ENCODE measurements at places on chromosomes 13 and 19.
A peak's percentile ranks its signal among the peaks of the same experiment; 100 is the strongest.

- DNase-seq = no peak
These were observed at the start of gene LGALS7B for GRCh38 chr19:38788478-38789243. Gene LGALS7B (plus strand): TSS chr19:38789200. CDS start chr19:38789227, 27 bp downstream.

DNA sequence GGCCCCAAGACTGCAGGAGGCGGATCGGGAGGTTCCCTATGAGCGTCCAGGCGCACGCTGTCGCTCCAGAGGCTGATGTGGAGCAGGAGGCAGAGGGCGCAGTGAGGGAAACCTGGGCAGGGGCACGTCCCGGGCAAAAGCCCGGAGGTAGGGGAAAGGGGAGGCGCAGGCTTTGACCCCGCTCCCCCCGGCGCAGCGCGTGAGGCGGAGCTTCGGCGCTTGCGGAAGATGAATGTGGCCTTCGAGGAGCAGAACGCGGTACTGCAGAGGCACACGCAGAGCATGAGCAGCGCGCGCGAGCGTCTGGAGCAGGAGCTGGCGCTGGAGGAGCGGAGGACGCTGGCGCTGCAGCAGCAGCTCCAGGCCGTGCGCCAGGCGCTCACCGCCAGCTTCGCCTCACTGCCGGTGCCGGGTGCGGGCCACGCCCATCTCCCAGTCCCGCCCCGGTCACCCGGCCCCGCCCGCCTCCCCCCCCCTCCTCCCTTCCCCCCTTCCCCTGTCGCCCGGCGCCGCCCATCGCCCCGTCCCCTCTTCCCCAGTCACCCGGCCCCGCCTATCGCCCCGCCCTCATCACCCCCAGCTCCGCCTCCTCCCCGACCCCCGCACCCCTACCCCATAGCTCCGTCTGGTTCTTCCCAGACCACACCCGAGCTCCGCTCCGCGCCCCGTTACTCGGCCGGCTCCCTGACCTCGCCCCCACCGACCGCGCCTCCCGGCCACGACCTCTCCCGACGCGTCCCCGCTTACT is 4.1 kb downstream of the HMG20B start:
- DNase-seq = no peak

- DNase-seq = no peak
These were observed 777.2 kb downstream of the UQCRFS1 start for GRCh38 chr19:28435551-28436271.

DNA sequence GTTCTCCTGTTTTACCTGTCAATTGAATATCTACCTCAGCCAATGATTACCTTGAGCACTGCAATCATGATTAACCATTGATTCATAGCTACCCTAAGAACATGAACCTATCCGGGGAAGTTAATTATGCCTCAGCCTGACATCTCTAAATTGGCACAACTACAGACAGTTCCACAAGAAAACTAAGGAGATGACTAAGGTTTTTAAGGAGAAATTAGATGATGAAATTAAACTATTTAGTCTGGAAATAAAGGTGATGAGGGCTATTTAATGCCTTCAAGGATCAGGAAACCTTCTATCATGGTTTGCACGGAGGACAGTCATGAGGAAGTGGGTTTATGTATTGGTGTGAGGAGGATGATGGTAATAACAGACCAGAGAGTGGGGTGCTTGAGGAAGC is 203.4 kb downstream of the COL4A1 start:
- DNase-seq = no peak

DNA sequence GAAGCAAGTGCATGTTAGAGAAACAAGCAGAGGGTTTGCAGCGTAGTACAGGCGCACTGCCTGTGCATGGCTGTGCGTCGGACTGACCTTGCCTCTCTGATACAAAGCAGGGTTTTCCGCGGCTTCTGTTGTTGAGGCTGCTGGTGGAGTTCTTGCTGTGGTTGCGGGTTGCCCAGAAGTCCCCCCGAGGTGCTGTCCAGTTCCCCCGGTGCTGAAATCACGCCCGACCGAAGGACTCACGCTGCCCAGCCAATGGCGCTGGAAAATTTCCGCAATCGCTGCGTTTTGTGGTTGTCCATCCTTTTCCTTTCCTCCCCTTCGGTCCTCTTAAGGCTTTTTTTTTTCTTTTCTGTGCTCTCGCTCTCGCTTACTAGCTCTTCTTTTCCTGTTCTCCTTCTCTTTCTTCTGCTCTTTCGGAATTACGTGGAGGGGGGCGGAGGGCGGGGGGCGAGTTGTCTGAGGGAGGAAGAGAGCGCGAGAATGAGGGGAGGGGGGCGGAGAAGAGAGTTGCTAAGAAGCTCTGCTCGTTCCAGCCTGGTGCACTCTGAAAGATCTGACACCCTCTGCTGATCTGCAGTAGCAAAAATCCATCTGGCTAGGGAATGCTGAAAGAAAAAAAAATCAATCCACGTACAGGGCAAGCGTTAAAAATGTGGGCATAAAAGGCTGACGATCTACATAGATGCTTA is at the start of gene SLITRK1:
TSS of gene SLITRK1 (minus strand) at position 558 of the 689 bp plus-strand sequence. CDS start 967 bp downstream, outside the sequence.
- peak; percentile 23 for DNase-seq

GRCh38 chr13:31008400-31009115 is 76.1 kb downstream of the TEX26 start:
- DNase-seq = no peak

DNA sequence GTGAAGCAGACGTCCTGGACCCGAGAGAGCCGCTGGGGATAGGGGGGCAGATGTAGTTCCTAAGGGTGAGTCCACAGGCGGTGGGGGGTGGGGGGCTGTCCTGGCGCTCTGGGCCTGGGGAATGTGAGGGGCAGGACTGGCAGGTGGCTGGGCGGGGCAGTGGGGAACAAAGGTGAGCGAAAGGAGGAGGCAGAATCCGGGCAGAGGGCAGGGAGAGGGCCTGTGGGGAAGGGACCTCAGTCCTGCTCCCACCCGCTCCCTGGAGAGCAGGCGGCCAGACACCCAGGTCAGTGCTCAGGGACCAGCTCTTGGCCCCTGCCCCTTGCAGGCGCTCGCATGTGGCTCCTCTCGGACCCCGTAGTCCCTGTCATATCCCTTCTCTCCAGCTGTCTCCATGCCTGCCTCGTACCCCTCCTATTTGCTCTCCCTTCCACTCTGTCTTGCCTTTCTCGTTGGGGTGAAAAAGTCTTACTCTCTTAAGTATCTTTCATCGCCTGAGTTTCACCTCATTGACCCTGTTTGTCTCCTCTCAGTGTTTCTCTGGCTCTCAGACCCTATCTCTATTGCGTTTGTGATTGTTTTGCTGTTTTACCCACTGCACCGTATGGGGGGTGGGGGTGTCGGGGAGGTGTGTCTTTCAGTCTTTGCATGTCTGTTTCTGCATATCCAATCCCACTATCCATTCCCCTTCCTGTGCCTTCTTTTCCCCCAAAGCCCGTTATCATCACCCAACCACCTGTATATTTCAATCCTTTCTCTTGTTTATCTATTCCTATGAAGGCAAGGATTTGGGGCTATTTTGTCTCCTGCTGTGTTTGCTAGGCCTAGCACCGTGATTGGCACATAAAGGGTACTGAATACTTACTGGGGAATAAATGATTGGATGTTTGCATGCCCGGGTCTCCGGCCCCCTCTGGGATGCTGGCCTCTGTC is 5.8 kb downstream of the SPHK2 start:
- DNase-seq = no peak

- DNase-seq = peak; percentile 51
These were observed 990 bp upstream of the ZMYM2 start for GRCh38 chr13:19957320-19958154.

GRCh38 chr19:45206328-45206727 is 27.7 kb downstream of the BLOC1S3 start:
- DNase-seq = no peak

DNA sequence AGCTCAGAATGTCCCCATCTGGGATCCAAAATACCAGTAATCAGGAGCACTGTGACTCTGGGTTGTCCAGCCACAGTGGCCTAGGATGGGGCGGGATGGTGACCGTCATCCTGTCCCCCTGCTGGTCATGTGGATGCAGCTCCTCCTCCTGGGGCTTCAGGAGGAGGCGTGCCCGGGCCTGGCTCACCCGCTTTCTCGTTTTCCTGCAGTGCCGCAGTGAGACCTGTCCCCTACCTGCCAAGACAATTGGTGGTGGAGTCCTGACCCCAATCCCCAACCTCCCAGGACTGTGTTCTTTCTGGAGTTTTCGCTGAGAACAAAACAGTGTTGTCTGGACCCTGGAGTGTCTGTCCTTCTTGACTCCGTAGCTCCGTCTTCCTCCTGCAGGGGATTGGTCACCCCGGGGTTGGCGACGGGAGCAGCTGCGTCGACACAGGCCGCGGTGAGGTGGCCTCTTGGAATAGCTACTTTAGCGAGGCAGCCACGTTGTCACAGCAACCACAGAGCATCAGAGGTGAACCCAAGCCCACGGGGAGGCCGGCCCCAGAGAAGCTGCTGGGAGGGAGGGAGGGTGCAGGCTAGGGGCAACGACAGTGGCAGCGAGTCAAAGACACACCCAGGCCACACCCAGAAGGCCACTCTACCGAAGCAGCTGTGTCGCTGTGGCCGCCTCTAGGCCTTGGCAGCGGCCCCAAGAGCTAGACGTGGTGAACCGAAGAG is 10.2 kb upstream of the EMC10 start:
- DNase-seq = no peak

- no peak for DNase-seq
These were observed 9.6 kb upstream of the LATS2 start for GRCh38 chr13:21071015-21071414.

GRCh38 chr13:72653506-72653905 is 73.9 kb downstream of the MZT1 start:
- DNase-seq = no peak

GRCh38 chr19:42229855-42230351 is 9.8 kb downstream of the ZNF526 start:
- DNase-seq = no peak

DNA sequence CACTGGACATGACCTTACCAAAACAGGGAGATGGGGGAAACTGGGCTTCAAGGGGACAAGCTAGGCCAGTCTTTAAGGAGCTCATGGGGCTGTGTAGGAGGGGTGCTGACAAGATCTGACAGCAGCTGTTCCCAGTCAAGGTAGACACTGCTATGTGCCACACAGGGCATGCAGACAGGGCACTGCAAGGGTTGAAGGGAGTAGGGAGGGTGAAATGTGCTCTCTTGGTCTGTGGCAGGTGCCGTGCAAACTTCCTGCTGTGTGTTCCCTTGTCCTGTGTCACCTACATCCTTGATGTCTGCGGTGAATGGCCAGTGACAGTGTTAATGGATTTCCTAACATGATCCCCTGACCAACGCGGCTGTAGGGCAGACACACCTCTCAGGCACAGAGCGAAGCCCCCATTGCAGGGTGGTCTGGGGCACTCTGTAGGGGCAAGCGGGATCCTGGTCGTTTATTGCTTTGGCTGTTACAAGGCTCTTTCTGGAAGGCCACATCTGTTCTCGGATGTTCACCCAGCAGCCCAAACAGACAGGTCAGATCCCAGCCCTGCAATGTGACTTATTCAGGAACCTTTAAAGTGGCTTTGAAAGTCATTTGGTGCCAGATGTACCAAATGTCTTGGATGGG is 199.5 kb upstream of the ZNF536 start:
- no peak for DNase-seq

DNA sequence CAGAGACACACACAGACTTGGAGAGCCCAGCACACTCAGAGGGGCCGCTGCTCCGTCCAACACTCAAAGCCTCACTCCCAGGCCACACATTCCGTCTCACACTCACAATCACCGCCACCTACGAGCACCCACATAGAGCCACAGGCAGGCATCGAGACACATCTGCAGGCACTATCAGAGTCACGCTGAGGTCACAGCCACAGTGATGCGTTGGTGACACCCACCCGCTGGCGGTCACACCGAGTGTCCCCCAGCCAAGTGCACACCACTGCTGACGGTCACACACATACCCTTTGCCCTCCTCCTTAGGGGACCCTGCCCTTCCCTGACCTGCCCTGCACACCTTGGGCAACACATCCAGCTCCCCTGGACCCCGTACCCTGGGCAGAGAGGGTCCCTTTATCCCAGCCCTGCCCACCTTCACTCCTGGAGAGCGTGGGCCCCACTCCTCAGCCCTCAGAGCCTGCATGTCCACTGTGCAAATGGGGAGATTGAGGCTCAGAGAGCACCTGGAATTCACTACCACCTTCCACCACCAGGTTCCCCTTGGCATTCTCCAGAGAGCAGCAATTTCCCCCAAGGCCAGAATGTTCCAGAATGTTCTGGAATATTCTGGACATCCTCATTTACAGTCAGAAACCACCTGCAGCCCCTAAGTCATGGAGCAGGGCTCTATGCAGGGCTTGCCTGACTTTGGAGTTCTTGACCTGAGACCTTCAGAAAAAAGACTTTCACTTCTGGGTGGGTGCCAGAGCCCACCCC is 5.4 kb downstream of the FUT5 start:
- no peak for DNase-seq

- DNase-seq = no peak
These were observed 57.1 kb downstream of the KL start for GRCh38 chr13:33073338-33073737.

- DNase-seq = no peak
These were observed 60.5 kb downstream of the ATP7B start for GRCh38 chr13:51950722-51951121.

DNA sequence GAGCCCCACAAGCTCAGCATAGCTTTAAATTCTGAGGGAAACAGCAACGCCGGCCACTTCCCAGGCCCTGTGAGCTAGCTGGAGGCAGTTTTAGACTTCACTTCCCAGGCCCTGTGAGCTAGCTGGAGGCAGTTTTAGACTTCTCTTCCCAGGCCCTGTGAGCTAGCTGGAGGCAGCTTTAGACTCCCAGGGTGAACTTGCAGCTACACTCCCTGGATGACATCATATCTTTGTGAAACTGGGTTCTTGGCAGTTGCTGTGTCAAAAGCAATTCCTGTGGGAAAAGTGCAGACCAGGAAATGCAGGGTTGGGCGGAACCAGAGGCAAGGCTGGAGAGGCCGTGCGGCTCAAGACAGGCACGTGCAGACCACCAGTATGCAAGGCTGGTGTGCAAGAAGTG is 12.7 kb downstream of the SOX1 start:
- DNase-seq = no peak

GRCh38 chr13:75092143-75092542 is 389.8 kb downstream of the TBC1D4 start:
- no peak for DNase-seq

- no peak for DNase-seq
These were observed 3.4 kb downstream of the PRR36 start for GRCh38 chr19:7870571-7871436.

DNA sequence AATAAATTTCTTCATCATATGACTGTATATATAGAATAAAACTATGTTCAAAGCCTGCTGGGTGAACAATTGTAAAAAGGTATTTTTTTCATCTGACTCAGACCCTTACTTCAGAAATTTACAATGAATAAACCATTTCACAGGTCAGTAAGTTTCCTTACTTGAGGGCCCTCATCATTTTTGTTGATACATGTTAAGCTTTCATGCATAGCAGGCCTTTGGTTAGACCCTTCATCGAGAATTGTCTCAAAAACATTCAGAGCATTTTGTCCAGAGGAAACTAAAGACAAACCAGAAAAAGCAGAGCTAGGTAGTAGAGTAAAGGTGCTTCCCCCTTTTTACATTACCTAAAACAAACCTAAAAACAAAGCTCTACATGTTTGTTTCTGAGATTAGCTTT is 46.2 kb downstream of the FNDC3A start:
- DNase-seq = no peak

GRCh38 chr13:65943708-65944107 is 1286.4 kb downstream of the PCDH9 start:
- DNase-seq = no peak

GRCh38 chr19:58330458-58330857 is 3.7 kb downstream of the ZSCAN22 start:
- no peak for DNase-seq

- DNase-seq = peak; percentile 28
These were observed 5.7 kb downstream of the REX1BD start for GRCh38 chr19:18594096-18594823.
